ENCODE measurements at places on chromosomes 6 and 20.

- DNase-seq, result no peak
Measured at GRCh38 chr6:88105741-88106340, 58.2 kb downstream of the SPACA1 start.

- no peak for DNase-seq
Measured at GRCh38 chr6:44967481-44967880, 360.6 kb upstream of the RUNX2 start.

- DNase-seq, result no peak
Measured at GRCh38 chr20:50815162-50815989, 20.5 kb downstream of the BCAS4 start.

- DNase-seq, result no peak
Measured at GRCh38 chr6:49633541-49633940, 3.1 kb downstream of the RHAG start.

- no peak for DNase-seq
Measured at GRCh38 chr6:134289204-134289575, 28.7 kb downstream of the SGK1 start.

DNA sequence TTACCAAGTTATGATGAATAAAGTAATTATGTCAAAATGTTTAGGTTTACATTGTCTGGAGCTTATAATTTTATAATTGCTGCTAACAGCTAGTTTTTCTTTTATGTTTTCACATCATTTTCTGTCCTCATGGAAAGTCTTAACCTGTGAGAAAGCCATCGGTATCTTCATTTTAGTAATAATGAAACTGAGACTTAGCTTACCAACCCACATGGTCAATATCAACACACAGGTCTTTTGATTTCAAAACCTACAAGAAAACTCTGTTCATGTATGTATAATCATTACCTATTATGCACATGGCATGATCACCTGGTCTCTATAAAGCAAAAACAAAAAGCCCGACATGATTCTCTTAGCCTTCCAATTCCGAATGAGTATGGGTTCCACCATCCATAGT lies 61.9 kb downstream of the KCNQ5 start:
- DNase-seq, result no peak

DNA sequence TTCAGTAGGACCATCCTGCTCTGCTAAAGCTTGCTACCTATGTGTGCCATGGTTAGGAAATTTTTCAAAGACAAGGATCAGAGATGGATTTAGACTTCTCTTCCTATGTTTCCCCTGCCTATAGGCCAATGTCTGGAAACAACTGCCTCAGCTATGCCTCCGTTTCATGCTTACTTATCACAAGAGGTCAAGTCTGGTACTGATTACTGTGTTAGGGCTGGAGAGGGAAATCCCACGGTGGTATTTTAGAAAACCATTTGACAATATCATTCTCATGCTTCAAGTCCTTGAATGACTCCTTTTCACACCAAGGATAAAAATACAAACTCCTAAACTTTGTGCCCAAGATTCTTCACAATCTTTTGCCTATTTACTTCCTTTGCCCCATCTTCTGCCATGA lies 484.3 kb downstream of the DHX35 start:
- DNase-seq, result no peak

DNA sequence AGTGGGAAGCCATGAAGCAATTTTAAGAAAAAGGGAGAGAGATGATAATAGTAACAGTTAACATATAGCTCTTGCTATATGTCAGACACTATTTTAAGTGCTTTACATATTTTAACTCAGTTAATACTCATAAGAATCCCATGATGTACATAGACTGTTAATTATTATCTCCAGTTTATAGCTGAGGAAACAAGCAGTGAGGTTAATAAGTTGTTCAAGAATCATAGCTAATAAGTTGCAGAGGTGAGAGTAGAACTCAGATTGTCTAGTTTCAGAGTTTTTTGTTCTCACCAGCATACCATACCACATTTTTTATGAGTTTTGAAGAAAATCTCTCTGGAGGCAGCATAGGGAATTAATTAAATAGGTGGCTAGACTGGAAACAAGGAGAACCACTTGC lies 144.6 kb upstream of the MMS22L start:
- DNase-seq, result no peak

All from activated CD4-positive, alpha-beta T cell treated with anti-CD3 and anti-CD28 coated beads for 24 hours (primary cell).